Stimulated activated CD8-positive, alpha-beta memory T cell treated with anti-CD3 and anti-CD28 coated beads, Interleukin-4, amount 100 ng/mL, for 1 hour (primary cell): ENCODE measurements at places on chromosomes 6 and 20.
A peak's percentile ranks its signal among the peaks of the same experiment; 100 is the strongest.

GRCh38 chr6:44036699-44037101 is 90.6 kb downstream of the MRPL14 start:
- no peak for DNase-seq

DNA sequence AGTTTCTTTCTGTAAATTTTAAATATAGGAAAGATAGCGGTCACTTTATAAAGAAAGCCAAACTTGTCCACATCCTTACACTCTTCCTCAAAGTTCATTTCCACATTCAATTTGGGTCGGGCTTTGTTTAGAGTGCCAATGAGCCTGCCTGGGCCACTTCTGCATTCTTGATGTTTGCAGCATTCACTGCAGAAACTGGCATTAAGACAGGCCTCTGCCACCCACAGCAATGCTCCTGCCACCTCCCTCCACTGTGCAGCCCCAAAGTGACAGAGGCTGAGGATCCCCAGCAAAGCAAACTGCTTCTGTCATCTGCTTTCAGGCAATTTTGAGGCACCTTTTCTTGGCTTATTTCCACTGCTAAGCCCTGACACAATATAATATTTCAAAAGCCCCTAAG is 61.2 kb downstream of the TNFAIP3 start:
- DNase-seq = no peak

- DNase-seq = no peak
These were observed 82.1 kb downstream of the TINAG start for GRCh38 chr6:54390362-54390761.

GRCh38 chr6:169236988-169237387 is 16.7 kb downstream of the THBS2 start:
- DNase-seq = no peak

GRCh38 chr6:111692327-111693164 is 86.9 kb upstream of the TRAF3IP2 start:
- DNase-seq = no peak

- no peak for DNase-seq
These were observed 39.6 kb upstream of the PRELID3B start for GRCh38 chr20:59082077-59082740.

- DNase-seq = no peak
These were observed 378.8 kb upstream of the CHD6 start for GRCh38 chr20:41996951-41997350.

DNA sequence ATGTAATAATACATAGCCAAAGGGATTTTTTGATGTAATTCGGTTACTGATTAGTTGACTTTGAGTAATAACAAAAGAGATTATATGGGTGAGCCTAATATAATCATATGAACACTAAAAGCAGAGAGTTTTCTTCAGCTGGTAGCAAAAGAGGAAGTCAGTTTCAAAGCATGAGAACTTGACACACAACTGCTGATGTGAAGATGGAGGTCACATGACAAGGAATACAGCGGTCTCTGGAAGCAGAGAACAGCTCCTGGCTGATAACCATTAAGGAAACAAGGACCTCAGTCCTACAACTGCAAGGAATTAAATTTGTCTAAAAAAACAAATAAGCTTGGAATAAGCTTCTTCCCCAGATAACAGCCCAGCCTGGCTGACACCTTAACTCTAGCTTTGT is 154.5 kb upstream of the PRND start:
- no peak for DNase-seq

GRCh38 chr20:11581271-11581670 is 336.4 kb upstream of the BTBD3 start:
- DNase-seq = no peak

DNA sequence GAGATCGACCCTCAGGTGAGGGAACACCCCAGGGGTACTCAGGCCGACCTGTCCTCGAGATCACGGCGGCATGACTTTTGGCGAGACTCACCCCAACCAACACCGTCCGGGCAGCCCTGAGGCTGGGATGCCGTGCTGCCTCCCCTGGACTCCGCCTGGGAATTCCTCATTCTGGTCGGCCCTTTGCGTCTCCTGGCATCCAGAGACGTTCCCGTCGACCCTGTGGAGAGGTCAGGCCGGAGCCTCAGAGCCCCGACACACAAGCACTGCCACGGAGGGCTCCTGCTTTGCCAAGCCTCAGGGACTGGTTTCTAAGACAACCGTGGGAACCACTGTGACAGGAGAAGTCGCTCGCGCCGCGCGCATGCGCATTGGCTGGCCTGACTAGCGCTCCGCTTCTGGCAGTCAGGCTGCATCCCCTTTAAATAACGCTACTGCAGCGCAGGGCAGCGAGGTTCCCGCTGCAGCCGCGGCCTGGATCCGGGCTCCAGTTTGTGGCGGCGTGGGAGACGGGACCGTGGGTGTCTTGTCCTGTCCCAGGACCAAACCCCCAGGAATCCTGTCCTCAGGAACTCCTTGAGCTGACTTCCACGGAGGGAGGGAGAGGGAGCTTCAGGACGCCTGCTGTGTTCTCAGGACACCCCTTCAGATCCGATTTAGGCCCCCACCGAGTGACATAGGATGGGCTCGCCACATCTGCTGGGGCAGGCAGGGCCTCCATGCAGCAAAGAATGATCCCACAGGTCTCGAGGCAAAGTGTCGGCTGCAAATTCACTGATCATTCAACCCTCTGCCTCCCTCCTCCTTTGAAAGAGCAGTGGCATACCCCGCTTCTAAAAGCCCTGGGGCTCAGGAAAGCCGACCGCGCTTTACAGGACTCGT is 163.2 kb upstream of the ZNF337 start:
- peak; percentile 65 for DNase-seq

- no peak for DNase-seq
These were observed 641 bp downstream of the SF3B5 start for GRCh38 chr6:144094731-144095133.

DNA sequence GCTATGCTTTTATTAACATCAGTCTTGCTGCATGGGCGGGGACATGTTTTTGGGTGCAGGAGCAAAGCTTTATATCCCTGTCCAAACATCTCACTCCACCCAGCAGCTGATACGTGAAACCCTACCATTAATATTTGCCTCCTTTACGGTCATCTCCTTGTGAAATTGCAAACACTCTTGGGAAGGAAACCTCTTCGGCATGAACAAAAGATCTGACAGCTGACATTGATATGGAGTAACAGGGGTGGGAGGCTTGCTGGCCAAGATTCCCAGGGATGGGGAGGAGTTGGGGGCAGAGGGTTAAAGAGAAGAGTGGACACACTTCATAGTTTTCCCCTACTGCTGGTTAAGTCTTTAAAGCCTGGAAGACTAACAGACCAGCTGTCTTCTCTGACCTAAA is 22.2 kb upstream of the VEGFA start:
- DNase-seq = no peak

GRCh38 chr20:40776466-40777457 is 87.7 kb upstream of the MAFB start:
- DNase-seq = no peak

DNA sequence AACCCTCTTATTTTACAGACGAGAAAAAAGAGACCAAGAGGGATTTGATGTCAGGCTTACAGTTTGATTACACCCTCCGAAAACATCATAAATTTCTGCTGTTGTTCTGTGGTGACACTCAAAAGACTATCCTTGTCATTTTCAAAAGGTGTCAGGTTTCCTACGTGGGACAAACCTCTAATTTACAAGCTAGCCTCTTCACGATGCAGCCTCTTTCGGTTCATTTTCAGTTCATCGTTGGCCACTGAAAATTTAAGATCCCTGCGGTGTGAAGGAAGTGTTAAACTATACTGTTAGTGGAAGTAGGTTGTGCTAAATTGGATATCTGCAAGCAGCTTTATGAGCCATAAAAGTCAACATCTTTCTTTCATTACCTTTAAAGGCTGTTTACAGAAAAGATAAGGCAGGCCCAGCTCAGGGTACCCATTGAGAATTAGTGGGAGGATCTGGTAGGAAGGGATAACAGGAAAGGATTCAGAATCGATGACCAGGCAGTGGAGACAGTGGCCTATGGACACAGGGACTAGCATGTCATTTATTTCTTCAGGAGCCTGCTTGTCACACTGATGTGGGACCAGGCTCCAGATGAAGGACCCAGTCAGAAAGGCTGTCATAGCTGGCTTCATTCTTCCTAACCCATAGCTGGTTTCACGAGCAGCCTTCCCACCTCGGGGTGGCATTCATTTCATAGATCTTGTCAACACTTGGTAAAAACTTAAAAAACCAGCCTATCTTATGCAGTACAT is 329.1 kb upstream of the SOX4 start:
- DNase-seq = no peak

- no peak for DNase-seq
These were observed 145.6 kb upstream of the ID4 start for GRCh38 chr6:19691465-19692167.

GRCh38 chr20:23601715-23602114 is 4.0 kb downstream of the CST9 start:
- no peak for DNase-seq

DNA sequence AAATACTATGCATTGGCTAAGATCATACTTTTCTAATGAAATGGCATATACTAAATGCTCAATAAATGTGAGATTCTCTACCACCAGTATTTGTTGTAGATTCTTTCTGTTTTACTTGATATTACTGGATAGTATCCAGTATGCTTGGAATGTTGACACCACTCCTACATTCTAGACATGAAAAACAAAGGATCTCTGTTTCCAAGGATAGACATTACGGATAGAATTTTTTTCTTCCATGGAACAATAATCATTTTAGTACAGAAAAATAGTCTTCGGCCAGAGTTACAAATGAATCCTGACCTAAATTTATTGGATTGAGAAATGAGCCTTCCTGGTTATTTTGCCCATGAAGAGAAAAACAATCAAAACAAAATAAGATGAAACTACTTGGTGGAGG is 258.2 kb upstream of the NT5E start:
- DNase-seq = no peak

- no peak for DNase-seq
These were observed 43.9 kb upstream of the CLDN20 start for GRCh38 chr6:155219858-155220301.

DNA sequence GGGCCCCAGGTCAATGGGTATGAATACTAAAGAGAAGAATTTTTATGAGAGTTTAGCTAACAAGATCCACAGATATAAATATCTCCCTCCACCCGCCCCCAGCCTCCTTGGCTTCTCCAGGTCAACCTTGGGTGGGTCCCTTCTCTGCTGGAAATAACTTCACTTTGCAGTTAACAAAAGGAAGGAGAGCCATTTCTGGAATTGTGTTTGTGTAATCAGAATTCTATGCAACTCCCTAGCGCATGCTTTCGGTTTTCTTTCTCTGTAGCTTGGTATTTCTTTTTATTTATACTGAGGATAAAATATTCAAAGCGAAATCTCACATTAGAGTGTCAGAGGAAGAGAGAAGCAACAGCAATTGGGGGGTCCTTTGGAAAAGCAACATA is 27.1 kb downstream of the RIPOR2 start:
- DNase-seq = no peak

DNA sequence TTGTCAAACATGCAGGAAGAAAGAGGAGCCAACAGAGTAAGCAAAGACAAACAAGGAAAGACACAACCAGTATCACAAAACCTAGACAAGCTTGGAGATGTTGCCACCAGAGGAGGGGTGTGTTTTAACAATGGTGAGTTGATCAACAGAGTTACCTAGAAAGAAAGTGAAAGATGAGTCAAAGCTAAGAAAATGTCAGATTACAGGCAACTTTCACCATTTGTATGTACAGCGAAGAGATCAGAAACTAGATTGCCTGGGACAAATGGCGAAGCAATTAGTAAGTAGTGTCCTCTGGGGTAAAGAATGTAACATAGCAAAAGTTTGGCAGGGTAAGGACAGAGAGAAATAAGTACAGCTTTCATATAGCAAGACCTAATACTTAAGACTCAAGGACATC is 51.6 kb upstream of the POU3F2 start:
- no peak for DNase-seq

DNA sequence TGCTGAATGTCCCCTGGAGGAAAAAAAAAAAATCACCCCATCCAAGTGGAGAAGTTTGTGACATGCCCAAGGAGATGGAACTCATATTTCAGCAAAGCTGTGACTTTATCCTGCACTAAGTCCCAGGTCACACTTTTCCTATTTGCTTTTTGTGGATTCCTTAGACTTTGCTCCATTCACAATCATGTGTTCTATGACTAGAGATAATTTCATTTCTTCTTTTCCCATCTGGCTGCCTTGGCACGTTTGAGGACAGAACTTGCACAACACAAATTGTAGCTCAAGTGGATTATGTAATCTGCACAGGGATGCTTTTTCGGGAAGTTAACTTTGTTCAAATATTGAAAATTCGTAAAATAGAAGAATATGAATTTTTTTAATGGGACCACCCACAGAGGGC is 100.7 kb upstream of the PTPN1 start:
- DNase-seq = no peak

- no peak for DNase-seq
These were observed 26.3 kb upstream of the FAM50B start for GRCh38 chr6:3822747-3823445.

- DNase-seq = no peak
These were observed 61.1 kb upstream of the CCN6 start for GRCh38 chr6:111992851-111993250.

GRCh38 chr6:49300443-49300842 is 162.6 kb downstream of the MMUT start:
- no peak for DNase-seq

DNA sequence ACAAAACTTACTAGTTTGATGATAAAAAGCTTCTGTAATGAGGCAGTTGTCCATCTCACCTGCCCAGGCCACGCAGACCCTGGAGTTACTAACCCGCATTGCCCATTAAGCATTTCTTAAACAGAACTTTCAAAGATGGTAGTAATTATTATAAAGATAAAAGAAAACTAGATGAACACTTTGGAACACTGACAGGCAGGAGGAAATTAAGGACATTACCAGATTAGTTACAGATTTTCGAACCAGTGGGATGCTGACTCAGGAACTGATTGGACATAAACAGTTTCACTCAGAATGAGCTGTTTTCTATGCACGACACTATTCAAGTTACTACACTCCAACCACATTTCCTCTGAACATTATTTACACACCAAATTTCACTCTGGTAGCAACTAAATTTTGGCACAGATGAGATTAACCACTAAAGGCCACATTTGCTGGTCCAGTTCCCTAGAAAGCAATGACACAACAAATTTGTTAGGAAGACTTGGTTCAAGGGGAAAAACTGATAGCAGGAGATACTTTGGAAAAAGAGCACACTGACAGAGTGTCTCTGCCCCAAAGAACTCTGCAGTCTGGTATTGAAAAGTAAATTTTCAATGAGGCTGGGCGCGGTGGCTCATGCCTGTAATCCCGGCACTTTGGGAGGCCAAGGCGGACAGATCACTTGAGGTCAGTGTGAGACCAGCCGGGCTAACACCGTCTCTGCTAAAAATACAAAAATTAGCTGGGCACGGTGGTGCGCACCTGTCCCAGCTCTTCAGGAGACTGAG is 3.0 kb downstream of the ROMO1 start:
- no peak for DNase-seq

GRCh38 chr6:71965404-71965803 is 79.1 kb downstream of the RIMS1 start:
- no peak for DNase-seq

GRCh38 chr20:58518387-58518786 is 3.2 kb upstream of the APCDD1L start:
- DNase-seq = no peak
